Activated B cell treated with CpG ODN at 0.5 μM for 24 hours (primary cell): ENCODE measurements at places on chromosomes 12 and 14. TPM values are rescaled to one million over a fixed set of nuclear protein-coding genes. Genes with fewer than 3 reads are reported as not detected.
A peak's percentile ranks its signal among the peaks of the same experiment; 100 is the strongest.

- no peak for DNase-seq
Measured at GRCh38 chr12:25594376-25594775, 41.3 kb upstream of the LMNTD1 start.

The BHLHE41 gene
- 34.5 and 40.5 TPM in 2 replicates for total RNA-seq

DNA sequence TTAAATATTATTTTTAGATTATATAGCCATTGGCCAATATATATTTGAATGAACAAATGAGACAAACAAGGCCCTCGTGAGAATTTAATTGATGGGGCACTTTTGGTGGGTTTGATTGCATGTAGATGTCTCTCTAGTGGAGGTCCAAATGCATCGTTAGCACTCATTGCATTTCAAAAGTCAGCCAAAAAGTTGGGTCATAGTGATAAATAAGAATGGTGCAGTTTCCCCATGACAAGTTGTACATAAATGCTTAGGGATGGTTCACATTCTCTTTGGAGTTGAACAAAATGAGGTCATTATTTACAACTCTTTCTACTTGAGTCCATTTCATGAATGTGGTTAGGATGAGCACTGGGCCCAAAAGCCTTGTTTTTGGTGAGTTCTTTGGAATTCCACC is 1.0 kb downstream of the BEST3 start:
- no peak for DNase-seq

The OR6C70 gene
- not detected in 2 replicates for total RNA-seq

DNA sequence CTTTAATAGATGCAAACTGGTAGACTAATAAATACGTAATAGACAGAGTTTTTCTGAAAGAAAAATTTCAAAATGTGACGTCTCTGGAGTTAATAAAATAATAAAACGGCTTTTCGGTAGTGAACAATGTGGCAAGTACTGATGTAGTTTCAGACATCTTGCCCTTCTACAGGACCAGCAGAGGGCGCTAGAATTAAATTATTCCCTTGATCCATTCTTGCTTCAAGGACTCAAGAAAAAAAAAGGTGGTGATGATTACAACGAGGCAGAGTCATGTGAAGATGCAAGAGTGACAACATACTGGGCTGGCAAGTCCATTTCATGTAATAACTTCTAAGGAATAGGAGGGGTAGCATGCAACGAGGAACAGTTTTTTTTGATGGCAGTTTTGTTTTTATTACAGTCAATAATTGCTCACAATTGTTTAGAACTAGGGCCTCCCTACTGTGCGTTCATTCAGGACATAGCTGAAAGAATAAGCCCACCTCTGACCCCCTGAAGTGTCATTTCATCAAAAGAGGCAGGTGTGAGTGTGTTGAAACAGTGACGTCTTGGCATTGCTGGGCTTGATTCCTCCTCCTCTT is 101.0 kb upstream of the GZMB start:
- DNase-seq = no peak

- no peak for DNase-seq
Measured at GRCh38 chr12:67772267-67773169, 124.0 kb downstream of the DYRK2 start.

DNA sequence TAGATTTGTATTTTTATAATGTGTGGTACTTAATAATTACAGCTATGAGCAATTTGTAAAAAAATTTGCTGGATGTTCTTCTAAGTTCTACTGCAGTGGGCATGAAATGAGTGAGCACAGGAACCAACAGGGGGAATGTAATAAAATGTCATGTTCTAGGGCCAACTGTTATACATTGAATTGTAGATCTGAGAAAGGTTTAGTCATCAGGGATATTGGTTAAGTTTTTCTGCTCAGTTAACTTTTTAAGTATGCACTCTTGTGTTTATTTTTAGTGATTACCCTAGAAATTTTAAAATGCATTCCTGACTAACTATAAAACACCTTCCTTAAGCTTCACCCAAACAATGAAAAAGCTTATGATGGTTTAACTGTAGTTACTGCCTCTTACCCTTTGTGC is 101.8 kb downstream of the CAND1 start:
- no peak for DNase-seq

GRCh38 chr12:19799216-19799615 is 359.9 kb downstream of the AEBP2 start:
- no peak for DNase-seq

The EFS gene
- total RNA-seq = not detected in 2 replicates

The NTS gene
- total RNA-seq = not detected in 2 replicates

DNA sequence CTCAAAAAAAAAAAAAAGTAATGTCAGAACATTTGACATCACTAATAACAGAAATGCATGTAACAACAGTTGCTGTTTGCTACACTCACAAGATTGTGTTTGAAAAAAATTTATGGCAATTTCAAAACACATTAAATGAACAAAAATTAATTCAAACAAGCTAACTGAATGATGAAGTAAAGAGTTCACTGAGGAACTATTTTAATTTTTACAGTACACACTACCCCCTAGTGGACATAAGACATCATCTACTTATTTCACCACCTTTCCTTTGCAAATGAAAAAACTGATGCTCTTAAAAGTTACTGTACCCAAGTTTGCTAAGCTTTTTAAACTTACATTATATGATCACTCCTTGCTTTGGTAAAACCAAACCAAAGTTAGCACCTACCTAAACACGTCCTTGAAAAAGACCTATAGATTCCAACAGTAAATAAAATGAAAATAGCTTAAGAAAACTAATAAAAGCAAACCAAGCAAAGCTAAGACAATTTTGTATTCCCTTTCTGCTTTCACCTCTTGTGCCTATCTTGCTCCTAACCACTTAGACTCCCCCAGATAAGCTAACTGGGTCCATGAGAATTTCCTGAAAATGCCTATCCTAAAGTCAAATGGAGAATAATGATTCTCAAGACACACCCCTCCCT is 22.2 kb downstream of the UBE2N start:
- no peak for DNase-seq

DNA sequence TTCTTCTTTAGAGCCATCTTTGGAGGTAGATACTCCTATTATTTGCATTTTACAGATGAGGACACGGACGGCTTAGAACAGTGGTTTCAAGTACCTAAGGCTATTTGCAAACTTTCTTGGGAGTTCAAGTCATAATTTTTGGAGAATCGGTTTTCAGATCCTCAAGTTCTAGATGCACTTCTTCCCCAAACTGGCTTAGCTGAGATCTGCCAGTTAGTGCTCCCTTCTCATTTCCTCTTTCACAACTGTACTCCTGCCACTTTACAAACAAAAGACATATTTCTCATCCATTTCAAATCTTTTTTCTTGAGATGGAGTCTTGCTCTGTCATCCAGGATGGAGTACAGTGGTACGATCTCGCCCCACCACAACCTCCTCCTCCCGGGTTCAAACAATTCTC is 77.3 kb downstream of the HELB start:
- DNase-seq = no peak

- DNase-seq = no peak
Measured at GRCh38 chr14:58793131-58793740, 155.5 kb downstream of the DACT1 start.

The PTPRQ gene
- not detected in 2 replicates for total RNA-seq

GRCh38 chr12:39365364-39366001 is 77.4 kb downstream of the KIF21A start:
- no peak for DNase-seq

- DNase-seq = no peak
Measured at GRCh38 chr12:116736962-116737773, 701 bp downstream of the SPRING1 start.

DNA sequence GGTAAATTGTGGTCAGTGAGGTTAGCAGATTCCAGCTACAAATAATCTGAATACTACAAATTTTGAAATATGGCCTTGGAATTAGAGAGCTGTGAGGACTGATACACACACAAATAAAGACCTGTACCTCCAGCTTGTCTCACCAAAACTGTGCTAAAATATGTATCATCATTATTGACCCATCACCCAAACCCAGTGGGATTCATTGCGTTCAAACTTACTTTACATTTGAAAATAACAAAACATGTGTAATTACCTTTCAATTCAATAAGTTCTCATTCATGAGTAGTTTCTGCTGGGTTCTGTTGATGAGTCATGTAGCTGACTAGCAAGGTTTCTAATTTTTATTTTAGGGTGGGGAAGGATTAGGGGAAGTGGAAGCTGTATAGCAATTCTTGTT is 170.9 kb downstream of the MSRB3 start:
- no peak for DNase-seq

GRCh38 chr14:92560106-92560865 is 46.7 kb downstream of the RIN3 start:
- no peak for DNase-seq

The CLEC2A gene
- total RNA-seq = not detected in 2 replicates

- no peak for DNase-seq
Measured at GRCh38 chr14:51544901-51545300, 106.8 kb upstream of the FRMD6 start.

- DNase-seq = no peak
Measured at GRCh38 chr12:52947738-52948423, 1.0 kb upstream of the KRT18 start.

DNA sequence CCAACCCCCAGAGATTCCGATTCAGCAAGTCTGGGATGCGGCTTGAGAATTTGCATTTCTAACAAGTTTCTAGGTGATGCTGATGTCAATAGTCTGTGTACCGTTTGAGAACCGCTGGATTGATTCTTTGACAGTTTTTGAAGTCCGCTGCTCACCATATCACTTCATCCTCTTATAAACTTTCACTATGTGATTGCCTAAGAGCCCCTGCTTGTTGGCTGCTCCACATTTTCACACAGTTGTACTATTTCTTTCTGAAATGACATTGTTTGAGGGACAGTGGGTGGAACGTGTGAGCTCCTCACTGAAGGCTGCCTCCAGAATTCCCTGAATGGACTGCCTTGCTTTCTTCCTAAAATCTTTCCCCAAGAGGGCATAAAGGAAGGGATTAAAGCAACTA is 7.7 kb downstream of the C3AR1 start:
- DNase-seq = no peak

DNA sequence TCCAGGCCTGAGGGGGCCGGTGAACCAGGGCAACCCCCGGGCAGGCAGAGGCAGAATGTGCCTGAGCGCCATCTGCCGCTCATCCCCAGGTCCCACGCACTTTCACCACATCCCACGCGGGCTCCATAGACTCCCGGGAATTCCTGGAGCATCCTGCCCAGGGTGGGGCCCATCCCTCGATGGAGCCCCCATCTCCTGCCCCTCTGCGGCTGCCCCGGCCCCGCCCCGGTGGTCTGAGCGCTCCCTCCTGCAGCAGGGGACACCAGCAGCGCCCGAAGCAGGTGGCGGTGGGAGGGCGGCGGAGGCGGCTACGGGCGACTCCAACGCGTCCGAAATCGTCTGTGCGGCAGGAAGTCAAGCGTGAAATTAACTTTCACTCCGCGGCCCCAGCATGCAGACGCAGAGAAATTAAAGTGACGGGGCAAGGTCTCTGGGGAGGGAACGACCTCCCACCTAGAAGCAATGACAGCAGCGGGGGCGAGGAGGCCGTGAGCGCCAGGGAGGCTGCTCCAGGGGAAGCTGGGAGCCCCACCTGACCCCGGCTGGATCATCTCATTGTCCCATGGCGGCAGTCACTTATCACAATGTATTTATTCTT is 122.2 kb downstream of the NCOR2 start:
- no peak for DNase-seq

- DNase-seq = peak; percentile 71
Measured at GRCh38 chr14:51651388-51652167, at the start of gene FRMD6. Gene FRMD6, plus strand, starts transcription at chr14:51651910. Its CDS starts 37,927 bp downstream, at chr14:51689837.

The CACNA1C gene
- 0.02 TPM in 2 replicates for total RNA-seq

- DNase-seq = no peak
Measured at GRCh38 chr12:10855807-10856206, 6.5 kb upstream of the PRR4 start.

DNA sequence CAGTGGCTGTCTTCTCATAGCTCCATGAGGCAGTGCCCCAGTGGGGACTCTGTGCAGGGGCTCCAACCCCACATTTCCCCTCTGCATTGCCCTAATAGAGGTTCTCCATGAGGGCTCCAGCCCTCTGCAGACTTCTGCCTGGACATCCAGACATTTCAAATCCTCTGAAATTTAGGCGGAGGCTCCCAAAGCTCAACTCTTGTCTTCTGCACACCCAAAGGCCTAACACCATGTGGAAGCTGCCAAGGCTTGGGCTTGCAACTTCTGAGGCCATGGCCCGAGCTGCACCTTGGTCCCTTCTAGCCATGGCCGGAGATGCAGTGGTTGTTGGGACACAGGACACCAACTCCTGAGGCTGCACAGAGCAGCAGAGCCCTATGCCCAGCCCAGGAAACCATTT is 20.5 kb upstream of the PPP2R5C start:
- no peak for DNase-seq

The C2CD5 gene
- total RNA-seq = 30.7 and 38.4 TPM in 2 replicates

The NR2C1 gene
- 28.3 and 30.8 TPM in 2 replicates for total RNA-seq

The SLC8A3 gene
- total RNA-seq = 0.12 and 0.13 TPM in 2 replicates

- no peak for DNase-seq
Measured at GRCh38 chr12:121858662-121859572, at the start of gene HPD. Gene HPD, minus strand, starts transcription at chr12:121858859. Its CDS starts 36 bp downstream, at chr12:121858823.

GRCh38 chr14:69073429-69073828 is 79.5 kb downstream of the DCAF5 start:
- no peak for DNase-seq

The OR6J1 gene
- total RNA-seq = not detected in 2 replicates

- no peak for DNase-seq
Measured at GRCh38 chr12:98998697-98999299, 353.7 kb downstream of the APAF1 start.

The GNB3 gene
- total RNA-seq = 0.51 and 0.60 TPM in 2 replicates

DNA sequence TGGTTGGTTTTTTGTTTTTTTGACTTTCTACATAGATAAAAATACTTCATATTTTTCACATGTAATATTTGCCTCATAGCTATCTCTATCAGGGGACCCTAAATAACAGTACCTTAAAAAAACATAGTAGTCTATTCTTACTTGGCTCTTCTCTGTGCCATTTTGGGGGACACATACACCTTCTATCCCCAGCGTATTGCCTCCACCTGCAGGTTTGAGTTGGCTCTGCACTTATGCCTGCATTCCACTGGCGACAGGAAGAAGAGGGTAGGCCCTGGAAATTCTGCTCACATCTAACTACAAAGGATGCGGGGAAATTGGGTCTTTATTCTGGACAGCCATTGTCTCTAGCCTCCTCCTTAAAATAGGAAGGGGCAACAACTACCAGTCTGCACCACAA is 13.8 kb upstream of the IFI27L2 start:
- DNase-seq = no peak

- no peak for DNase-seq
Measured at GRCh38 chr12:109289551-109289950, 19.5 kb downstream of the FOXN4 start.

GRCh38 chr14:97381309-97381708 is 584.1 kb downstream of the VRK1 start:
- no peak for DNase-seq

- peak; percentile 66 for DNase-seq
Measured at GRCh38 chr14:68843471-68844209, 50.8 kb upstream of the ZFP36L1 start.

The FGF6 gene
- not detected in 2 replicates for total RNA-seq

The TSPAN19 gene
- not detected in 2 replicates for total RNA-seq
